ENCODE measurements at places on chromosomes 1 and 21.

DNA sequence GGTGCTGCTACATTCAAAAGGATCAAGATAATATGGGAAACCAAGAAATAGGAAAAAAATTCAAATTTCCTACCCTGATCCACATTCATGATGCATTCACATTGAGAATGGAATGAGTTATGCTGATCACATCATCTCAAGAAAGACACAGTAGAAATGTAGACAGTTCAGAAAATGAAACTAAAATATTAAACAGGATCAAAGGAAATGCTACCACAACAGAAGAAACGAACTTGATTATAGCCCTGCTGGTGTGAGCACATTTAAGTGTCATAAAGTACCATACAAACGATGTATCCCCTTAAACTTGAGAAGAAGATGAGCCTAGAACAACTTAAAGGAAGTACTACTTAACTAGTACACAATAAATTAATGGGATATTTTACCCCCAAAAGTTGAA, 21.3 kb downstream of the SYDE2 start:
- DNase-seq, result no peak

- no peak for DNase-seq
Measured at GRCh38 chr1:243244432-243244841, 10.6 kb downstream of the CEP170 start.

DNA sequence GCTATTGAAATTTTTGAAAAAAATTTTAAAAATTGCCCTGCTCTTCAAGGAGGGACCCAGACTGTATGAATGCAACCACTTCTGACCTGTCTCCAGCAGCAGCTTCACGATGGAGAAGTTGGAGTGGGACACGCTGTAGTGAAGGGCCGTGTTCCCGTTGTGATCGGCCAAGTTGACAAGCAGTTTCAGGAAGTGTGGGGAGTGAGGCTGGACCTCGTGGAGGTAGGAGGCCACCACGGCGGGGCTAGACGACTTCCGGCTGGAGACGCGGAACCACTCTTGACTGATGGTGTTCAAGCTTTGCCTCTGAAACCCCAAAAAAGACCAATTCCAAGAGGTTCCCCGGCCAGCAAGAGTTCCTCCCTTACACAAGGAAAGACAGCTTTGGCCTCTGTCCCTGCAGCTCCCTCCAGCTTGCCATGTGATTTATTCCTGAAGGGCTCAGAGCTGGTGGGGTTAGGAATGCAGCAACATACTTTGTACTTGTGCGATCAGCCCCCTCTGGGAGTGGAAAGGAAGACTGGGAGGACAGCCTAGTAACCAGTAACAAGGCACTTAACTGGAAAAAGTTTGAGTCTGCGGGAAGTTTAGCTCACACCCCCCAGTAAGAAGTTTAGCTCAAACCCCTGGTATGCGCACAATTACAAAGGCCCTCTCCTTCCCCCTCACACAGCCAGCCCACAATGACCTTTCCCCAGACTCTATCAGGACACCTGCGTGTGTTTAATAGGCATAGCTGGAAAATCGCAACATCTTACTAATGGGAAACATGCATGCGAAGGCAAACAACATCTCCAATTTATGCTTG, 56.0 kb downstream of the KANK4 start:
- no peak for DNase-seq

GRCh38 chr1:28200234-28200873, 23.9 kb upstream of the PTAFR start:
- DNase-seq, result no peak

GRCh38 chr1:1080122-1080757, 6.1 kb upstream of the RNF223 start:
- peak; percentile 20 for DNase-seq

- no peak for DNase-seq
Measured at GRCh38 chr1:198656500-198656932, 17.7 kb downstream of the PTPRC start.

DNA sequence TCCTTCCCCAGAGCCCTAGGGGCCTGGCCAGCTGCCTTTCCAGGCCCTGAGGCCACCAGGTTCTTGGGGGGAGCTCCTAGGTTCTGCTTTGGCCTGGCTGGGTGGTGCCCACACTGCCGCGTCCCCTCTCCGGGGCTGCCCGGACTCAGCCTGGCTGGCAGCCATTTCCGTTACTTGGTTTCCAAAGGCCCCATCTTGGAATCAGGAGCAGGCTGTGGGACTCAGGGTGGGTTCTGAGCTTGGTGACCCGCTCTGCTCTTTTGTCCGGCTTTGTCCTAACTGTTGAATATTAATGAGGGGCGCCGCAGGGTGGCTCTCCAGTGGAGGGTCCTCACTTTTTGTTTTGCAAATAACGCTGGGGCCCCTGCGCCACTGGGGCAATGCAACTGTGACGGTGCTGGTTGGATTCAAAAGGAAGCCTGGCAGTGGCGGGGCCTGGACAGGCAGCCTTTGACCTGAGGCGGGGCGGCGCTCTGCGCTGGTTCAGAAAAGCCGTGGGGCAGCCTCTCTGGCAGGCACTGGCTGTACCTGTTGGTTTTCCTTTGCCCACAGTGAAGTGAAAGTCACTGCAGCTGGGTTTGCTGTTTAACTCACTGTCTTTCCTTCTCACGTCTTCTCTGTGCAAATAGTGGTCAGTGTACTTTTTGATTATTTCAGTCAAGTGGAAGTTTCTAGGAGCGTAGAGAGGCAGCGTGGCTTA, 20.2 kb downstream of the SKI start:
- DNase-seq, result no peak

- no peak for DNase-seq
Measured at GRCh38 chr1:160607672-160608032, 28.4 kb upstream of the CD84 start.

GRCh38 chr1:74570797-74571492, 58.5 kb upstream of the LRRC53 start:
- no peak for DNase-seq

DNA sequence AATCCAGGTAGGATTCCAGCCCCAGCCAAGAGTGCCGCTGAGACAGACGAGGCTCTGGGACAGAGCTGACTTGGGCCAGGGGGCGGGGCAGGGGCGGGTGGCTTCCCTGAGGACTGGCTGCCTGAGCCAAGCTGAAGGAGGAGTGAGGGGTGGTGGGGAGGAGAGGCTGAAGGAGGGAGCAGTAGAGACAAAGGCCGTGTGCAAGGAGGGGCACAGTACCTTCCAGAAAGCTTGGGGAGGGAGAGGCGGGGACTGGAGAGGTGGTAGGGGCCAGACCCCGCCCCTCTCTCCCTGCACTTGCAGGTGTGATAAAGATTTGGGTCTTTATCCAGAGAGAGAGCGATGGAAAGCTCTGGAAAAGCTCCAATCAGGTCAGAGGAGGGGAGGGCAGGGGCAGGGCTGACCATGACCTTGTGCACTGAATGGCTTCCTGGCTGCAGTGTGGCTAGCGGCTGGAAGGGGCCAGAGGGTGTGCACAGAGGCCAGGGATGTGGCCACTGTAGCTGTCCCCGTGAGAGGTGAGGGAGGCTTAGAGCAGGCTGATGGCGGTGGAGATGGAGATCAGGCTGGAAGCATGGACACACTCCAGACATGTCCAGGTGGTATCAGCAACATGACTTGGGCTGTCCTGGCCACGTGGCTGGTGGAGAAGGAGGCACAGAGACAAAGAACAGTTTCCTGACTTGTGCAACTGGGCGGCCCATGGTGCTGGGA, 6.7 kb upstream of the EPHA8 start:
- DNase-seq, result no peak

DNA sequence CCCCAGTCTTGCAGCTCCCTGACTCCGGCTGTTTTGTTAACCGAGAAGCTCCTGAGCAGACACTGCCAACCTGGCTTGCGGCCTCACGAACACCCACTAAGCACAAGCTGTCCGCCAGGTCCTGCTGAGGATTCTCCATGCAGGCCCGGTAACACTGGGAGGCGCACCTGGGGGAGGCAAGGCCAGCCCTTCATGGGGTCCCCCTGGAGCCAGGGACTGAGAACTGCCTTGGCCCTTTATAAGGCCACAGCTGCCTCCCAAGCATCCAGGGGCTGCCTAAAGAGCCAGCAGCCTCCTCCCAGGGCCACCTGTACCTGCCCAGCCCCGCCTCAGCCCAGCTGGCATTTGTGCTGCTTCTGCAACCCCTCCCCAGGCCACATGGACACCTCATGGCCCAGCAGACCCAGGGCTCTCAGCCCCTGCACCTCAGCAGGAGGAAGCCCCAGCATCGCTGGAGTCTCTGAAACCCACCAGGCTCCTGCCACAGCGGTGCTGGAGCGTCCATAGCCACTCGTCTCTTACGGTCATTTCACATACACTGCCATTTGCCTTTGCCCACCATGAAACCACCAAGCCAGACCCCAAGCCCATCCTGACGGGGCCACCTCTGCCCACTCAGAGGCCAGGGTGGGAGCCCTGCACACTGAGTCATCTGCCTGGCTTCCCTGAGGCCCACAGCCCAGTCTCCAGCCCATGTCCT, 82.5 kb downstream of the NPHP4 start:
- no peak for DNase-seq

DNA sequence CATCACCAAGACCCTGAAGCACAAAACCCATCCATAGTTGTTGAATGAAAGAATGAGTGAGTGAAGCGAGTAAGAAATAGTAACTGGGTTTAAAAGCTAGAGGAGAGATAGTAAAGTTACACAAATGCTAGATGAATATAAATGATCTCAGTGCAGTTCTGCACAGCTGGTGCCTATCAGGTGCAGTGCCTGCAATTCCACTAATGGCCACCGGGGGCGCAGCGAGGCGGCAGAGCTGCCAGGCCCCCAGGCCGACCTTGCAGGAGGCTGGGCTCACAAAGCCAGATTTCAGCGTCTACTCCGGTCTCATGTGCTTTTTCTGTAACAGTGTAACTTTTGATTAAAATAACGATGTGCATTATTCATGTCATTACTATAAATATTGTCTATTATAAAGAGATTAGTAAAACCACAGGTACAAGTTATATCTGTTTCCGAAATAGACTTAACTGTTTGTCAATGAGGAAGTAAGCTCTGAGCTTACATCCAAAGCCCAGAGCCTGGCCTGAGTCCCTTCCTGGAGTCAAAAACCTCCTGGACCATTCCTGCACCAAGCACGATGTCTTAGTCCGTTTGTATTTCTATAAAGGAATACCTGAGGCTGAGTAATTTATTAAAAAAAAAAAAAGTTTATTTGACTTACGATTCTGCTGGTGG, 477.6 kb downstream of the NPHP4 start:
- DNase-seq, result no peak

DNA sequence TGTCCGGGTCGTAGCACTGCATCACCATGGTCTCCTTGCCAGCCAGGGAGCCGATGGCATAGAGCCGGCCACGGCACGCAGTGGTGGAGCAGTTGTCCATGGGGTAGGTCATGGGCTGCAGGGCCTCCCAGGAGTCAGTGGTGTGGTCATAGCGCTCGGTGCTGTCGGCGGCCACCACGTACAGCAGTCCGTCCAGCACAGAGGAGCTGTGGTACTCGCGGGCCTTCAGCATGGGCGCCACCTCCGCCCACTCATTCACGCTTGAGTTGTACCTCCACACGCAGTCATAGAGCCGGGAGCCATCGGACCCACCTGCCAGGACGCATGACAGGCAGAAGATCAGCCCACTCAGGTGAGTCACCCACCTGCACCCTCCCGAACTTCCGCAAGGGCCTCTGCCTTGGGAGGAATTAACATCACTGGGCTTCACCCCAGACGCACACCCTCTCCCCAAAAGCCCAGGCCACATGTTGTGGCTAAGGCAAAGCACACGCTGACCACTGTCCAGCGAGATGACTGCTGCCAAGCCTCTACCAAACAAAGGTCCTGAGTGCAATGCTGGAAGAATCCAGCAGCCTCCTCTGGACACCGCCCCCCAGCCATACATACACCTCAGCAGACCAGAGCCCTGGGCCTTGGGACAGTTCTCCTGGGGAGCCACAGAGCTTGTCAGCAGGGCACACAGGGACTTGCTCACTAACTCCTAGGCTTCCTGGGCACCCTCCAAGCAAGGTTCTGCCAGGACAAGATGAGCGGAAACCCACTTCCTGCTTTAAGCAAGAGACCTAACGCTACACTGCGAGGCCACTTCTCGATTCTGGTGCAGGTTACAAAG, 3.3 kb downstream of the KLHL21 start:
- DNase-seq, result no peak

DNA sequence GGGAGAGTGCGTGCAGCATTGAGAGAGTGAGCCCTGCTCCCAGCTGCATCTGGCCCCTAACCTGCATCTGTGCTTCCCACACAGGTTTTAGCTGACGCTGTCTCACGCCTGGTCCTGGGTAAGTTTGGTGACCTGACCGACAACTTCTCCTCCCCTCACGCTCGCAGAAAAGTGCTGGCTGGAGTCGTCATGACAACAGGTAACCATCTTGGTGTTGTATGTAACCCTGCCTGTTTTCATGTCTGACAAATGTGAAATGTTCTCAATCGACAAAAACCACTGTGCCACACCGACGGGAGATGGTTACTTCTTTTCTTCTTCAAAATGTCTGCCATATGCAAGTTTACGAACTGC, 105.8 kb downstream of the ADARB1 start:
- DNase-seq, result no peak

GRCh38 chr1:9315411-9316079, 22.9 kb downstream of the SPSB1 start:
- no peak for DNase-seq

GRCh38 chr1:42932442-42932941, 26.2 kb downstream of the SLC2A1 start:
- no peak for DNase-seq

DNA sequence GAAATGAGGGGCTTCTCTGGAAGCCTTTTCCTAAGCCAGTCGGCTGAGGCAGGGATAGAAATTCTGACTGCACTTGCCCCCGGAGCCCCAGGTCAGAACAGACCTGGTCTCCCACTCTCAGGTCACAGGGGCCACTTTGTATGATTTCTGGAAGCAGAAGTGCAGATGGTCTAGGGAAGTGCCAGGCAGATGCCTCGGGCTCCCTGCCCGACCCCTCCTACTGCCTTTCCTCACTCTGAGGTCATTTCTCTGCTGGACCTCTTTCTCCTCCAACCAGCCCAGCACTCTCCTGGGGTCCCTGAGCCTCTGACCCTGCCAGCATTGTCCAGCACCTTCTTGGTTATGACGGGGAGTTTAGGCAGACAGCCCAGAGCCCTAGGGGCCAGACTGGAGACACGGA, 8.7 kb downstream of the RUNX3 start:
- DNase-seq, result no peak

DNA sequence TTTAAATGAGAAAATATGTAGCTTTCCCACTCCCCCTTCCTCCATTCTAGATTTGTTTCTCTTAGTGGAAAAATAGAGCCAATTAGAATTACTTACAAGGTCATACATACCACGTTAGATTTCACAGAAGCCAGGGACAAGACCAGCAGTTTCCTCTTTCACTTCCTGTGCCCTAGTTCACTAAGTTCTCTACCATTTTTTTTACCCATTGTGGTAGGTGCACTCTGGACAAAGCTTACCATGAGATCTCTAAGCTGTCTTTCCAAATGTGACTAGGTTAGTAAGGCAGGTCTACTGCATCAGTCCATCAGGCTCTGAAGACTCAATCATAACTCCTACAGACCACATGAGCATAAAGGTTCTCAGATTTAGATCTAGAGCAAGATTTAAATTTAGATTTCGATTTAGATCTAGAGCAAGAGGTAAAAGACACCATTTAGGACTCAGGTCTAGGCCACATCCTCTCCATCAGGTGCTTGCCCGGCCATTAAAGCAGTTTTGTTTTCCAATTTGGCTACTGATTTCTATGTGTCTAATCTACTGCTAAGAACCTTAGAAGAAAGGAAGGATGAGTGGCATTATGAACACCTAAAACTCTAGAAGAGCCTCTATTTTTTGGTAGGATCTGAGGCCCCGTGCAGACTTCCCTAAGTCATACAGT, 235.3 kb downstream of the FAF1 start:
- DNase-seq, result no peak

GRCh38 chr1:245832771-245833527, 674.1 kb downstream of the SMYD3 start:
- DNase-seq, result no peak
